ENCODE measurements at places on chromosomes 7 and 10.
A peak's percentile ranks its signal among the peaks of the same experiment; 100 is the strongest.

DNA sequence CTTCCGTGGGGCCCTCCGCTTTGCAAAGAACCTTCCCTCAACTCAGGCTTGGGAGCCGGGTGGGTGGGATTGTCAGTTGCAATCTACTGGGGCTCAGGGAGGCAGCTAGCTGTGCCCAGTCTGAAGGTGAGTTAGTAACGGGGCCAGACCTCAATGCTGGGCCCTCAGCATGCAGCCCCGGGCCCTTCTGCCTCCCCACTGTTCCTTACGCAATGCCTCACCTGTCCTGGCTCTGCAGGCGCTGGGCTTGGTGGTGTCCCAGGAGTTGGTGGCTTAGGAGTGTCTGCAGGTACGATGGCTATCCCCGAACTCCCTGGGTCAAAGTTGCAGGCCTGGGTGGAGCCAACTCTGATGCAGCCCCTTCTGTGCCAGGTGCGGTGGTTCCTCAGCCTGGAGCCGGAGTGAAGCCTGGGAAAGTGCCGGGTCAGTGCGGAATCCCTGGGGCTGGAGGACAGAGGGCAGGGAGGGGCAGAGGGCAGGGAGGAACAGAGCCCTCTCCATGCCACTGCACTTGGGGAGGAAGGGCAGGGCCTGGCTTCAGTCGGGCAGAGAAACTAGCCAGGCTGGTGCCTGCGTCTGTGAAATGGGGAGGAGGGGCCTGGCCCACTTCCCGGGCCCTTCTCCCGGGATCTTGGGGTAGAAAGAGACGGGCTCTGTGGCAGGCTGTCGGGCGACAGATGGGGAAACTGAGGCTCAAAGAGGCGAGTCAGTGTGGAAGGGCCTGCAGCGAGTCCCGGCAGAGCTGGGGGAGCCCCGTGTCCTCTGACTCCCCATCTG, 15.0 kb downstream of the ELN start:
- no peak for DNase-seq

DNA sequence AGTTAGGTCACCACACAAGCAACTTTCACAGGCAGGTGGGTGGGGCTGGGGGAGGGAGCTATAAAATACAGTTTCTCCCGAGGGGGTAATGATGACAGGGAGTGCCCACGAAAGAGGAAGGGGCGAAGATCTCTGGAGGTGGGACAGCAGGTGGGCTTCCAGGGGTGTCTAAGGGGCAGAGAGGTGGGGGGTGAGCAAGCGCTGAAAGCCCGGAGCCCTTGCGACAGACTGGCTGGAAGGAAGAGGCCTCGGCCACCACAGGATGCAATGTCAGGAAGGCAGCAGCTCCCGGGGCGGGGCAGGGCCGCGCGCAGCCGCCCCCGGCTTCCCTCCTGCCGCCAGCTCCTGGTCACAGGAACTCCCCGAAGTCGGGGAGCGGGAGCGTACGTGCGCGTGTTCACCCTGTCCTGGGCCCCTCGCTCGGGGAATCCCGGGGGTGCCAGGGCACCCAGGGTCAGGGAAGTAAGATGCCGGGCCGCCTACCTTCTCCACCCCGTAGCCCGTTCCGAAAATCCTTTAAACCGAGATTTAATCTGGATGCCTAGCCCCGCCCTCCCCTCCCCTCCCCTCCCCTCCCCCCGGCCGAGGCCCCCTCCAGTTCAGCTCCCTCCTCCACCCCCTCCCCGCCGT, 105.2 kb upstream of the PPIF start:
- no peak for DNase-seq

DNA sequence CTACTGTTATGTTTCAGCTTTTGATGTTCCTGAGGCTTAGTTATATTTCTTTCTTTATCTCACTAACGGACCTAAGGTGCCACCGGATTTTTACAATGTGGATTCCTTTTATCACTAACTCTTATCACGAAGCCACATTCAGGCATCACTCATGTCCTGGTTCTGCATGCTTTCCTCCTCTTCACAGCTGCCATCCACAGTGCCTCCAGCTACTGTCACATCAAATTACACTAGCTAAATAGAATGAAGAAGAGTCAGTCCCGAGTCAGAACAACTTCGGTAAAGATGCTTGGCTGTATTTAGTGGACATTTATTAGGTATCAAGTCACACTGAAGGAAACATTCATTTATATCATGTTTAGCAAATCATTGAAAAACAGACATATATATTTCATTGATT, 153.2 kb downstream of the NEBL start:
- DNase-seq: no peak

- DNase-seq: no peak
Measured at GRCh38 chr7:116911801-116912200, 41.5 kb upstream of the ST7 start.

DNA sequence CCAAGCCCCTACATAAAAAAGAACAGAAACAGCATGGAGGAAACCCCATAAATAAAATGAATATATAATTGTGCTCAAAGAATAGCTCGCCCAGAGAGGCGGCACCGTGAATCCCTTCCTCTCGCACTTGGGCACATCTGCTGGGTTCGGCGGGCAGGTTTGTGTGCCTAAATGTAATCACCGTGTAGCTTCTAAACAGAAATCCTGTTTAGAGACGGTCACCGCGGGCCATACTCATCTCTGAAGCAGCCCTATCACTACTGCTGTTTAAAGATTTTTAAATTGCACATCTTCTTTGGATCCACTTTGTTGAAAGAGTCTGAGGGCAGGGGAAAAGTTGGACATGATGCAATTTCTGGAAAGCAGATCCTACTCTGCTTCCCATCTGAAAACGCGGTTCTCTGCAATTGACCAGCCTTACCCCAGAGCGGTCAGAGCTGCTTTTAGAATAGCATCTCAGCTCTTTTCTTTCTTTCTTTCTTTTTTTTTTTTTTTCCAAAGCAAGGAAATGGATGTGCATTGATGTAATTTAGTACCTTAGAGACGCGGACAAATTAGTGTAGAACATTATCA, 6.4 kb downstream of the DRGX start:
- DNase-seq: no peak

GRCh38 chr10:104492329-104492940, 138.8 kb downstream of the CFAP58 start:
- no peak for DNase-seq

- DNase-seq: no peak
Measured at GRCh38 chr7:44985900-44986217, 7.0 kb upstream of the MYO1G start.

GRCh38 chr10:34506786-34507185, 308.3 kb downstream of the PARD3 start:
- DNase-seq: no peak

- DNase-seq: peak; percentile 68
Measured at GRCh38 chr10:133329491-133330202, 7.0 kb downstream of the CALY start.

GRCh38 chr10:96625173-96625572, 38.4 kb upstream of the TM9SF3 start:
- no peak for DNase-seq

DNA sequence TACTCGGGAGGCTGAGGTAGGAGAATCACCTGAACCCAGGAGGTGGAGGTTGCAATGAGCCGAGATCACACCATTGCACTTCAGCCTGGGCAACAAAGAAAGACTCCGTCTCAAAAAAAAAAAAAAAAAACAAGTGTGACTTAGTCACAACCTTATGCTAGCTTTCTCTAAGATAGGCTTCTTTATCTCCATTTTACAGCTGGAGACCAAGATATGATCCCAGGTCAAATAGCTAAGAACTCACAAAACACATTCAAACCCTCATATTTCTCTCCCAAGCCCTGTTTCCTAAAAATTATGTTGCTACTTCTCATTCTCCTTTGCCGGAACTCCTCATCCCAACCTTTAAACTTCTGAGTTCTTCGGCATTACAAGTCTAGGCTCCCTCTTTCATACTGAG, 13.0 kb upstream of the DHTKD1 start:
- no peak for DNase-seq

DNA sequence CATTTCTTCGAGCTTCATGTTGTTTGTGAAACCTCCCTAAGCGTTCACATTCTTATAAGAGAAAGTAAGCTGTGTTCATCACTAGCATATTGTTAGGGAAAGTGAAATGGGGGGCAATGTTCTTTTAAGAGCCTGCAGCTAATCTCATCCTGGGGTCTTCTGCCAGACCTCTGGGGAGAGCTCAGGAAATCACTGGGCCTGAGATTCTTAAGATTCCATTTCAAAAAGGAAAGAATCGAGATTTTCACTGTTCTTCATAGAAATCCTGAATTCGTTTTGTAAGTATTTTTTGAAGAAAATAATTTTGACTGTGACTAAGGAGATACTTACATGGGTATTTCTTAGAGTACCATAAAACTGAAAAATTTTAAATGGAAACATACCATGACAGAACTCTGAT, 160.7 kb downstream of the CDCA7L start:
- DNase-seq: no peak

- DNase-seq: no peak
Measured at GRCh38 chr7:1320616-1321240, 88.1 kb downstream of the UNCX start.

- DNase-seq: no peak
Measured at GRCh38 chr10:124303662-124304418, 114.9 kb downstream of the OAT start.

GRCh38 chr7:96649981-96650380, 59.7 kb downstream of the SEM1 start:
- DNase-seq: no peak

GRCh38 chr7:104450861-104451260, 122.5 kb downstream of the LHFPL3 start:
- DNase-seq: no peak

DNA sequence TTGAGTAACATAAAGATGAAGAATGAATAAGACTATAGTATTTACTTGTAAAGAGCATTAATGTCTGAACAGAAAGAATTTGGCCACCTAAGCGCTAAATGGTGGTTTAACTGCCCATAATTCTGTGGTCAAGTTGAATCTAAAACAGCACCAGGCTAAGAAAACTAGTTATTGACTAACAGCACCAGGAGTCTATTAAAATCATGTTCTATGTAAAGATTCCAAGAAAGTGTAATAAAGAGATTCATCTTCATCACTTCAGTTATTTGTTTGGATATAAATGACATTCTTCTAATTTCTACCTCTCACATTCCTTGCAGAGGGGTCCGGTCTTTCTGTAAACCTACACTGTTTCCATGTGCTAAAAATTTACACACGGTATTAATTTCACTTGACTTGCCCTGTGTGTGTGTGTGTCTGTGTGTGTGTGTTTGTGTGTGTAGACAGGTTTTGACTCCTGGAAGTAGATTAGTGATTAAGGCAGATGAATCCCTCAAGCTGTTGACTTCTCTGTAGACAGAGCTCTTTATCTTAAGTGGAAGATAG, 84.4 kb downstream of the KLF6 start:
- no peak for DNase-seq

GRCh38 chr7:4052130-4052529, 630.0 kb upstream of the FOXK1 start:
- DNase-seq: no peak

- DNase-seq: no peak
Measured at GRCh38 chr10:112374724-112375541, 1.0 kb downstream of the ACSL5 start.

DNA sequence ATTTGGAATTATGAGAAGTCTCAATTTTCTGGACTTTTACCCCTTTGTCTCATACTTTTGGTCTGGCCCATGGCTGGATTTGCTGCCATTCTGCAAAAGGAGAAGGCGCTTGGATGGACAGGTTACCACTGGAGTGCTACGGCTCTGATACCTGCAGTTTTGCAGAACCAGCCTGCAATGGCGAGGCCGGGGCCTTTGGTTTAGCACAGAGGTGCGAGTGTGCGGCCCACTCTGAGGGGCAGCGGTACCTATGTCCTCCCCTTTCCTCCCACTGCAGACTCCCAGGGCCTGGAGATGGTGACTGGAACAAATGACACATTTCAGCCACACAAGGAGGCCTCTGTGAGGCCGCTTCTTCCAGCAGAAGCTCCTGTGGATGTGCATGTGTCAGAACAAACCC, 11.9 kb downstream of the ZNF777 start:
- DNase-seq: no peak

GRCh38 chr7:149455175-149455950, 5.5 kb downstream of the ZNF777 start:
- no peak for DNase-seq

- DNase-seq: no peak
Measured at GRCh38 chr7:114854369-114854768, 67.5 kb upstream of the MDFIC start.

GRCh38 chr10:63491588-63492316, 26.0 kb upstream of the JMJD1C start:
- DNase-seq: no peak

GRCh38 chr7:23759671-23760391, 49.8 kb downstream of the STK31 start:
- no peak for DNase-seq

- no peak for DNase-seq
Measured at GRCh38 chr10:123570898-123571515, 95.1 kb upstream of the GPR26 start.

DNA sequence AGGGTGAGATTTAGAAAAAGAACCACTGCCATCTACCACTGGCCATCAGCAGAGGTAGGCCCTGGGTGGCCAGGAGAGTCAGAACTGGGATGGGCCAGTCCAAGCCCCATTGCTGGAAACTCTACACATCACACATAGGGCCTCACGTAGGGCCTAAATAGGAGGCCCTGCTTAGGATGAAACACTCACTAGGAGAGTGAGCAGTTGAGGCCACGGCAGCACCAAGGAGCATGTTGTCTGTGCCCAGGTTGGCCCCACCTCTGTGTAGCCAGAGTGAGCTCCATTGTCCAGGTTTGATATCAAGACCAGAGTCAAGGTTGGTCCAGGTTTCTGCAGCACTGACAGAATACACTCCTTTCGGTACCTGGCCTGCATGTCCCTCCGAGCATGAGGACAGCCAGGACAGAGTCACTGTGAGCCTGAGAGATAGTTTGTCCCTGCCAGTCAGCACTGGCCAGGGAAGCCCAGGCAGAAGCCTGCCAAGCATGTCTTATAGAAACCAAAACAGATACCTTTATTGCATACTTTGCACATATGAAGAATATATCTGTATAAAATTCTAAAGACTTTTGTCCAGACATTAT, 77.9 kb upstream of the CAMK2B start:
- no peak for DNase-seq

DNA sequence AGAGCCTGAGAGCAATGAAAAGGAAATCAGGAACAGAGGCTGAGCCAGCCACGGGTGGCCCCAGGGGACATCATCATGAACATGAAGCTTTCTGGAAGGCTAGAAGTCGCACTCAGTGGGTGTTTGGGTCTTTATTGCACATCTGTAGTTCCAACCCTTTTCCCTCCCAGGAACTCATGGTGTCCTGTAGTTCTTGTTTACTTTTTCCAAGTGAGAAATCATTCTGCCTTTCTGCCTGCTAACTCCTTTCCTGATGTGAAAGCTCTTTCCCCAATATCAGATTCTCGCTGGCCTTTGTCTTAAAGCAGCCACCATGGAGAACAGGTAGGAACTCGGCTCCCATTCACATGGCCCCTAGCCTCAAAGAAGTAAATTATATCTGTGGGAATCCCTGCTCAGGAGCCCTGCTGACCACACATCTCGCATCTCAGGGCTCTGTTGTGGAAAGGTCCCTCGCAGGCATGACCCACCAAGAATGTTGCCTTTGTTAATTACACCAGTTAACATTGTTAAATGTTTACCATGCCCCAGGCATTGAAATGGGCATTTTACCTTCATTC, 542.7 kb downstream of the TNS3 start:
- DNase-seq: no peak

GRCh38 chr7:158569858-158570323, 17.7 kb downstream of the PTPRN2 start:
- DNase-seq: no peak

Measured in stimulated activated CD8-positive, alpha-beta memory T cell treated with anti-CD3 and anti-CD28 coated beads, Interleukin-4, amount 100 ng/mL, for 4 hours (primary cell).